CD4-positive, alpha-beta T cell treated with Interleukin-17A for 4 hours (primary cell): ENCODE measurements at places on chromosomes 1 and 21.

DNA sequence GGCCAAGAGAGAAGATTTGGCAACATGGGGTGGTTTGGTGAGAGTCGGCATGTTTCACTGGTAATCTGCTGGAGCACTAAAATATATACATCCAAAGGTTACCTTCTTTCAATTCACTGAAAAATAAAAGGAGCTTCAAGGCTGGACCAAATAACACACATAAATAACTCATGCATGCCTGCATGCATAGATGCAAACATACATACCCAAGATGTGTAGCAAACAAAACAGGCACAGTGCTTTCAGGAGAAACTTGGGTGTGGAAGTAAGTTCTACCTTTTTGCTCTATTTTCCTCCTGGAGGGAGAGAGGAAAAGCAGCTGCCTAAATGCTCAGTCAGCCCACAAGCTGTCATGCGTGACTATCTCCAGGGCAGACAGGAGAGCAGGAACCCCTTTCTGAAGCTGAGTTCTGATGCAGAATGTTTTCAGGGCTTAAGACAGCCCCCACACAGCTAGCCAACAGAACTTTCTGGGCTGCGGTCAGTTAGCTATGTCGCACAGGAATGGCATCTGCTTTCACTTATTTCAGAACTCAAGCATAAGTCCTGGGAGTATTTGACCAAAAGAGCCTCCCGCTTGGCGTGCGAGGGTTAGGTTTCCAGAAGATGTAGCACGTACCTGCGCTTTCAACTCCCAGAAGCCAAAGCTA lies 166.2 kb downstream of the TOMM20 start:
- no peak for DNase-seq

GRCh38 chr1:68010543-68010942 lies 39.9 kb downstream of the DIRAS3 start:
- DNase-seq = no peak

GRCh38 chr21:44958471-44959191 lies 18.8 kb downstream of the SLX9 start:
- DNase-seq = no peak

GRCh38 chr1:223462047-223462630 lies 68.9 kb downstream of the CCDC185 start:
- DNase-seq = no peak

DNA sequence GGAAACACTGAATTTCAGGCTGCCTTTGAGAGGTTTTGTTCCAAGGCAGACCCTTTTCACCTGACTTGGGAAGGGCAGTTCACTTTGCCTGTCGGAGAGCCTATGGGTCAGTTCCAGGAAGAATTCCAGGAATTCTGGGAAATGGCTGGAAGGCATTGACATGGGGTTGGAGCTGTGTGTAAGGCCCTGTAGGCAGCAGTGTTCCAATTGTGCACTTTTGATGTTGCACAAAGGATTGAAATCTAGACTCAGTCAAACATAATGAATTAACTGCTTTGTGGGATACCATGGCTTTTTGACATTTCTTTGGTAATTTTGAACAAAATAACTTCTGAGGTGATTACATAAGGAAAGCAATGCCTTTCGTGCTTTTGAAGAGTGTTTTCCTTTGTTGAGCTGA lies 184.6 kb downstream of the SDCCAG8 start:
- no peak for DNase-seq

GRCh38 chr1:244675167-244675566 lies 22.2 kb downstream of the DESI2 start:
- no peak for DNase-seq

GRCh38 chr1:226628612-226629155 lies 80.1 kb downstream of the STUM start:
- DNase-seq = no peak

GRCh38 chr1:180630408-180631193 lies 1.2 kb upstream of the XPR1 start:
- DNase-seq = no peak

DNA sequence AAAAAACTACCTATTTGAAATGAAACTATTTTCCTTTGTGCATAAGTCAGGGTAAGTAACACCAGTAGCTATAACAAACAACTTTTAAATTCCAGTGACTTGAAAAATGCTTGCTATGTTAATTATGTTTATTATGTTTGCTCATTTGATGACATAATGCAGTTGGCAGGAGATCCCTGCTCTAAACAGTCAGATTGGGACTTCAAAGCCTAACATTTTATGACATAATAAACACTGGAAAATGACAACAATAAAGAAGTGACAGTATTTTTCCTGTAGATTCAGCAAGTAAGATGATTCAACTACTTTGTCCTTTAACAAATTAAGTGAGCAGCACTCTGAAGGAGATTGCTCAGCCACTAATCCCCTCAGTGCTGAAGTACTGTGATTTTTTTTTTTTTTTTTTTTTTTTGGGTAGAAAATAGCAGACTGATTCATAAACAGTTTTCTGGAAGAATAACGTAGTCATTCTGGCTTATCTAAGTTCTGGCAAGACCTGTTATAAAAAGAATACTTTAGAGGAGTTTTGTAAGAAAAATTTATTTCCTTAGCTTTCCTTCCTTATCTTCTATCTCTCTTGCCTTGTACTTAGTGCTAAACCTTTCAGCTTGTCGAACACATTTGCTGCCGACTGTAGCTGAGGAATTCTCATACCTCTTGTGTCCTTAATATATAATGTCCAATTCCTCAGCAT lies 207.2 kb downstream of the PTGER3 start:
- no peak for DNase-seq

GRCh38 chr1:197222025-197222685 lies 45.9 kb upstream of the CRB1 start:
- no peak for DNase-seq

DNA sequence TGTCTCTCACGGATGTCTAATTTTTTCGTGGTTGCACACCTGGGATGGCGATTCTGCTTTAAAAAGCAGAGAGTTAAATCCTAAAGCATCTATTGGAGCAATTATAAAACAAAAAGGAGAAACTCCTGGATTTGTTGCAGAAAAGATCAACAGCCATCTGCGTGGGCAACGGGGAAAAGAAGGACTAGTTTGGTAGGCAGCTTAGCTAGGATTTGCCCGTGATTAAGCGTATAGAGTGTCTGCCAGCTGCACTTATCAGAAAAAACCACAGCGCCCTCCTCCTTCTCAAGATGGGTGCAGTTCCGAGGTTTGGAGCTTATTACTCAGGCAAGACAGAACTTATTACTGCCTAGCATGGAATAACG lies 526 bp upstream of the SLC25A24 start:
- peak; percentile 65 for DNase-seq

DNA sequence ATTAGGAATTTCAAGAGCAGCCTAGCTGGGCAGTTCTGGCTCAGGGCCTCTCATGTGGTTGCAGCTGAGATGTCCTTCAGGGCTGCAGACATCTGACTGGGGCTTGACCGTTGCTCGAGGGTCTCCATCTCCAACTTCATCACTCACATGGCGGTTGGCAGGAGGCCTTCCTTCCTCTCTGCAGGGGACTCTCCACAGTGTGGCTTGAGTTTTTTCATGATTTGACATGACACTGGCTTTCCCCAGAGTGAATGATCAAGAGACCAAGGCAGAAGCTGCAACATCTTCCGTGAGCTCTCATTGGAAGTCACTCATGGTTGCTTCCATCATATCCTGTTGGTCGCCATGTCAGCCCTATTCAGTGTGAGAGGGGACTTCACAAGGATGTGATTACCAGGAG lies 74.6 kb downstream of the RUNX3 start:
- no peak for DNase-seq

DNA sequence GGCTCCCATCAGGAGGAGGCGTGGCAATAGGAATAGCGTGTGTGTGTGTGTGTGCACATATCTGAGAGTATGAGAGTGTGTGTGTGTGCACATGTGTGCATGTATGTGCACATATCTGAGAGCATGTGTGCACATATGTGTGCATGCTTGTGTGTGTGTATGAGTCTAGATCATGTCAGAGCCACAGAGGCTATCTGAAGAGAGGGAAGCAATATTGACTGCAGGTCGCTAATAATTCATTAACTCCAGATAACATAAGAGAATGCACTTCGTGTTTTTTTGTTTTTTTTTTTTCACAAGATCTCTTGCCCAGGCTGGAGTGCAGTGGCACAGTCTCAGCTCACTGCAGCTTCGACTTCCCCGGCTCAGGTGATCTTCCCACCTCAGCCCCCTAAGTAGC lies 4.7 kb upstream of the SLC45A1 start:
- no peak for DNase-seq

DNA sequence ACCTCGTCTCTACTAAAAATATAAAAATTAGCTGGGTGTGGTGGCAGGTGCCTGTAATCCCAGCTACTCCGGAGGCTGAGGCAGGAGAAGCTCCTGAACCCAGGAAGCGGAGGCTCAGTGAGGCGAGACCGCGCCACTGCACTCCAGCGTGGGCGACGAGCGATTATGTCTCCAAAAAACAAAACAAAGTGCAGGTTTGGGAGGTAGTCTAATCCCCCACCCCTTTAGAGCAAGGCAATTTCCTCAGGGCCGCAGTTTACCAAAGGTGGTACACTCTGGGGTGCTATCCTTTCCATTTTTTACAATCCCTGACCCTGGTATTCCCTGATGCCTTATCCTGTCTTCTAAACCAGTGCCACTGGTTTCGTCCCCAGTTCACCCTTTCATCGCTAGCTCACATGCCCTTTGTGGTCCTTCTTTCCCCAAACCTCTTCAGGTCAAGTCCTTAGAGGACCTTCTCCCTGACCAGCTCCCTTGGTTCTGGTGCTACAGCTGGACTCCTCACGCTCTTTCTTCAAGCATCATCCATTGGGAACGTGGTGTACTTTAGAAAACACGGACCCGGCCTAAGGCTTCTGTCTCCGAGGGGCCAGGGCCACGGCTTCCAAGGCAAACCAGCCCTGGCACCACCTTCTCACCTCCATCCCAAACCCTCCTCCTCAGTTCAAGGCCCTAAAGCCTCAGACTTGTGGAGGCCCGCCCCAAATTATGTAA lies 873 bp downstream of the IFT25 start:
- no peak for DNase-seq

GRCh38 chr1:8437347-8437746 lies 119.4 kb downstream of the SLC45A1 start:
- DNase-seq = no peak
